ENCODE measurements at places on chromosomes 5 and 9. TPM values are rescaled to one million over a fixed set of nuclear protein-coding genes. Genes with fewer than 3 reads are reported as not detected.

The PTPRD gene
- 60.1 TPM for total RNA-seq

DNA sequence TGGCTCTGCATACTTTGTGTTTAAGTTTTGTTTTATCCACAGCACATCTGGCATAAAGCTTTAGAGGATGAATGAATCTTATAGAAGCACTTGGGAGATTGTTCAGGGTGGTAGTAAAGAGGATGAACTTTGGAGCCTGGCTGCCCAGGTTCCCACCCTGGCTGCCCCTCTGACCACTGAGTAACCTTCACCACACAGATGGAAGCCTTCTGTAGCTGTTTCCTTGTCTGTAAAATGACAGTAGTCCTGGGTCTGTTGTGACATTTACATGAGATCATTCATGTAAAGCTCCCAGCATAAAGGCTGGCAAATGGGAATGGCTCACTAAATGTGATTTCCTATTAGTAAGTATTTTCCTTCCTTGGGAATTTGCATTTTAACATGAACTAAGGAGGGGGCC lies 85.7 kb upstream of the FAM169A start:
- no peak overlapping the region for H3K4me3 ChIP-seq
- H3K36me3 ChIP-seq = no peaks in the 10 kb centered on the region
- DNase-seq = no peak
- H3K27ac ChIP-seq = no peak overlapping the region
- H3K4me1 ChIP-seq = no peaks in the 10 kb centered on the region
- no peaks in the 10 kb centered on the region for H3K27me3 ChIP-seq

DNA sequence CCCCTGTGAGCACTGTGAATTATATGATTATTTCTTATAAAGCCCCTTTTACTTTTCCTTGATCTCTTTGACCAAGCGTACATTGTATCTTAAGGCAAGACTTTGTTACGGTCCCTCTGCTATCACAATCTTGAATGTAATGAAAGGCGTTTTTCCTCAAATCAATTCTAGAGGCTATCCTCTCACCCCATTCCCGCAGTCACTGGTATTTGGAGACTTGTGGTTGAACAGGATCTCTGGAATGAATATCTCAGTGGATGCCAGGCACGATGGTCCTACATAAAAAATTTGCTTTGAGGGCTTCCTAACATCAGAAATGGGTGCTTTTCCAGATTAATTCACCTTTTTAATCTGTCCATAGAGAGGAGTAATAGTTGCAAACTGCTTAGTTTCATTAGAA lies 151.4 kb upstream of the PAPPA start:
- H3K27me3 ChIP-seq = no peaks in the 10 kb centered on the region
- no peak overlapping the region for H3K4me3 ChIP-seq
- no peak for DNase-seq
- no peaks in the 10 kb centered on the region for H3K4me1 ChIP-seq

The CATSPER3 gene
- total RNA-seq = 0.85 TPM

GRCh38 chr5:179904463-179905160 lies 3.1 kb downstream of the TBC1D9B start:
- no peaks in the 10 kb centered on the region for H3K36me3 ChIP-seq
- peaks cover 7% of the 10 kb centered on the region for H3K4me1 ChIP-seq

- no peaks in the 10 kb centered on the region for H3K27me3 ChIP-seq
- DNase-seq = no peak
Measured at GRCh38 chr5:164553851-164554250, 1048.4 kb downstream of the MAT2B start.

GRCh38 chr9:101326501-101326900 lies 58.3 kb downstream of the BAAT start:
- no peaks in the 10 kb centered on the region for H3K36me3 ChIP-seq
- DNase-seq = no peak
- no peaks in the 10 kb centered on the region for H3K27me3 ChIP-seq
- no peak overlapping the region for H3K27ac ChIP-seq
- no peak overlapping the region for H3K4me3 ChIP-seq

DNA sequence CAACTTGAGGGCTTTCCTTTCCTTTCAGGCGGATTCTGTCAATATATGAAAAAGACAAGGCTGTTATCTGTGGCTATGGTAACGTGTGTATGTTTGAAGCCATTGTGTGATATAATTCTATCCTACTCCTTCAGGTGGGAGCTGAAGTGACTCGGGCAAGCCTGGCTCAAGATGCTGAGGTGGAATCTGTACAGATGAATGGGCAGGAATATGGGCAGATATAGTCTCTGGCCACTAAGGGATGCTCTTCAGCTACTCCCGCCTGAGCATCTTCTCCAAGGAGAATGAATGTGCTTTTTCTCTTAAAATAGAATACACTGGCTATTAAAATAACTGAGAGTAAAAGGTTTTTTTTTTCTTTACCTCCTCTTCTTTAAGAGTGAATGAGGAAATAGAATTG lies 244.8 kb downstream of the ADGRV1 start:
- no peaks in the 10 kb centered on the region for H3K36me3 ChIP-seq
- H3K4me3 ChIP-seq = no peak overlapping the region
- no peak overlapping the region for H3K27ac ChIP-seq
- H3K27me3 ChIP-seq = no peaks in the 10 kb centered on the region
- H3K4me1 ChIP-seq = no peaks in the 10 kb centered on the region

The TMEM174 gene
- not detected for total RNA-seq

The CCL28 gene
- total RNA-seq = 116 TPM

The EGFLAM gene
- 2.0 TPM for total RNA-seq
